ENCODE measurements at places on chromosomes 12 and 14.

DNA sequence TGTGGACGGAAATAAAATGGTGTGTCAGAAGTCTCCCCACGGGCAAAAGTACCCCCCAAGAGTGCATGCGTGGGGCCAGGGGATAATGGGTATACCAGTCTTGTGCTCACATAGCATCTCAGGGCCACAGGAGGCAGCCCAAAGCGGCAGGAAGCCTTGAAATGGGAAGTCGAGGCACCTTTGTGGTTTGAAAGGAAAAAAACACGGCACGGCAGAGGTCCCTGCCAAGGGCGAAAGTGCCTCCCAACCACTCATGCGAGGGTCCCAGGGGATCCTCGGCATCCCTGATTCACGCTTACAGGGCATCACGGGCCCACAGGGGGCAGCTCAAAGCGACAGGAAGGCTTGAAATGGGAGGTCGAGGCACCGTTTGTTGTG is 583.2 kb downstream of the ALG10 start:
- no peak for DNase-seq

- no peak for DNase-seq
These were observed 182.3 kb downstream of the SYNE2 start for GRCh38 chr14:64035143-64035542.

DNA sequence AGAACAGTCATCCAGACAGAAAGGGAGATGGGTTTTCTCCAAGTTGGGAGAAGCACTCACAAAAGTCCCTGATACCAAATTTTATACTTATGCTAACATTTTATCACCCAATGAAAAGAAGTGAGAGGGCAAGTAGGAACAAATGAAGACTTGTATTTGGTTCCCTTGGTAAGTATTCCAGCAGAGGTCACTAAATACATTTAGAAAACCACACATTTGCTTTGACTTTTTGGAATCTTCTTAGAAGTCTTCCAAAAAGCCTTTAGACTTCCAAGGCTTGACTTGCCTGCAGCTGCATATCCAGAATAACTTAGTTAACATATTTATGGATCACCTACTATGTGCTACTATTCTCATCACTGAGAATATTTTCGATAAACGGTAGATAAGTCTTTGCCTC is 3.1 kb upstream of the GYS2 start:
- DNase-seq = no peak

DNA sequence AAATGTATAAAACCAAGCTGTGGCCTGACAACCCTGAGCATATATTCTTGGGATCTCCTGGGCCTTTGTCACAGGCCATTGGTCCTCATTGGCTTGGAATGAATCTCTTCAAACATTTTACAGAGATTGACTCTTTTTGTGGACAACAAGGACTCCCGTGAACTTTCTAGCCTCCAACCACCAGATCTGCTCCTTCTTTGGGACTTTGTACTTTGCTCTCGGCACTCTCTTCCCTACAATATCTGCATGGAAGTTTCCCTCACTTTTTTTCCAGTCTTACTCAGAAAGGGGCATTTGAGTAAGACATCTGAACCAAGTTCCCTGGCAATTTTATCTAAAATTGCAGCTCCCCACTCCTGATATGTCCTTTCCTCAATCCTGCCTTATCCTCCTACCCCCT is 158.8 kb downstream of the PHLDA1 start:
- DNase-seq = no peak

- no peak for DNase-seq
These were observed at the start of gene P2RX2 for GRCh38 chr12:132618683-132619043. P2RX2 (plus strand) TSS chr12:132618776; CDS start chr12:132618817, 41 bp downstream.

DNA sequence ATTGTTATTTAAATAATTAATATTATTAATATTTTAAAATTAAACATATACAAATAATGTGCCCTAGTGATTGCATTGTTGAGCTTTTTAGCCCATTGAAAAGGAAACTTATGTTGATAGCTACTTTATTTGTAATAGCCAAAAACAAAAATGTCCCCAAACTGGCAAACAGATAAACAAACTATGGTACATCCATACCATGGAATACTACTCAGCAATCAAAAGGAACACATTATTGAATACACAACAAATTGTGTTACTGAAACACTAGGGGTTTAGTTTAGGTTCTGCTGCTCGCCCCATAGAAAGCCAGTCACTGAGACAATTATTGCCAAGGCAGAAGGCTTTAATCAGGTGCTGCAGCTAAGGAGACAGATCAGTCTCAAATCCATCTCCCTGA is 239.7 kb upstream of the KITLG start:
- no peak for DNase-seq

DNA sequence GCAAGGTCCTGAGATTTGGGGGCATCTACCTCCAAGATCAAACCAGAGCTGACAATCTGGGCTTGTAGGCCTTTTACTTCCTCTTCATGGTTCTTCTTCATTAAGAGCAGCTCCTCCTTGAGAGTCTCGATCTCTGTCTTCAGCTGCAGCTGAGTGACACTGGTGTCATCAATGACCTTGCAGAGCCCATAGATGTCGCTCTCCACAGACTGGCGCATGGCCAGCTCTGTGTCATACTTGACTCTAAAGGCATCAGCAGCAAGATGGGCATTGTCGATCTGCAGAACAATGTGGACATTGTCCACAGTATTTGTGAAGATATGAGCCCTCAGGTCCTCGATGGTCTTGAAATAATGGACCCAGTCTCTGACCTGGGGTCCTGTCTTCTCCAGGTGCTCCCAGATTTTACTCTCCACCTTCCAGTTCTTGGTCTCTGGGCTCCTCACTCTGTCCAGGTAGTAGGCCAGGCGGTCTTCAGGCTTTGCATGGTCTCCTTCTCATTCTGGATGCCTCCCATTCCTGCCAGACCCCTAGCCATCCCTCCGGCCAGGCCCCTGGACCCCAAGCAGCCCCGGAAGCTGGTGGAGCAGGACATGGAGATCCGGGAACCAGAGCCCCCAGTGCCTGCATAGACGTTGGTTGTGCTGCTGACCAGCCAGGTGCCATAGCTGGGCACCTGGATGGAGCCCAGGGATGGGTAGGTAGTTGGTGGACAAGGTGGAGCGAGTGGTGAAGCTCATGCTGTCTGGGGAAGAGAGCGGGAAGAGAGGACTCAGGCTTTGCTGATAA is 141.0 kb downstream of the MSRB3 start:
- no peak for DNase-seq

DNA sequence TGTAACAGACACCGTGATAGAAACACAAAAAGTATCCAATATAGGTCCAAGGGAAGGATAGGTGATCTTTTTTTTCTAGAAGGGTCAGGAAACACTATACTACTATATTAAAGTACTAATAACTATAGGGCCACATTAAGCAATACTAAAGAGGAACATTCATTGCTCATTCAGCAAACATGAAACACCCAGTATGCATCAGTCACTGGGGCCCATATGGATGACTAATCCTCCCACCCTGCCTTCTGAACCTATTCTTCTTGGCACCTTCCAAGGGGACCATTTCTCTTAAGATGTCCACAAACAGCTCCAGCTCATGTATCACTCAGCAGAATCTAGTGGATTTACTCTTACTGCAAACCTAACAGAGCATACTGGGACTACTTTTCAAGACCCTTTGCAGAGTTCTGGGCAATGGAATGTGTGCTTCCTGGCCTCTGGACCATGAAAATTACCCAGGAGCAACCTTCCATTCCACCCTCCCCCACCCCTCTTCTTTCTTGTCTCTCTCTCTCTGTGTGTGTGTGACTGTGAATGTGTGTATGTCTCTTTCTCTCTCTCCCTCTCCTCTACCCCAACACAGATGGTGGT is 187.9 kb downstream of the EPS8 start:
- peak; percentile 8 for DNase-seq

GRCh38 chr12:110545812-110546211 is 37.3 kb downstream of the PPTC7 start:
- no peak for DNase-seq

DNA sequence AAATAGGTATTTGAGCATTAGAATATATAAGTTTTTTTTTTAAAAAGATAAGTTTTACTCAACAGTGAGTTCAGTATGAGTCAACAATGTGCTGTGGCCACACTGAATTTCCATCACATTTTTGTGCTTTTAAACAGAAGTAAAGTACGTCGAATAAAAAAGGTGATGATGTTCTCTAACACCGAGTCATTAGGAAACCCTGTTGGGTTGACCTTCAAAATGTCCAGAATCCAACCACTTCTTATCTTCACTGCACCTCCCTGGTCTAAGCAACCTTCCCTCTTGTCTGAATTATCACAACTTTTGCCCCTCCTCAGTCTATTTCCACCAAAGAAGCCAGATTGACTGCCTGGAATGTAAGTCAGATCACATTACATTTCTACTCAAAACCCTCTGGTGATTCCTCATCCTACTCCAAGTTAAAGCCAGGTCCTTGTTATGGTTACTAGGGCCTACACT is 43.0 kb upstream of the SYCP3 start:
- DNase-seq = no peak

DNA sequence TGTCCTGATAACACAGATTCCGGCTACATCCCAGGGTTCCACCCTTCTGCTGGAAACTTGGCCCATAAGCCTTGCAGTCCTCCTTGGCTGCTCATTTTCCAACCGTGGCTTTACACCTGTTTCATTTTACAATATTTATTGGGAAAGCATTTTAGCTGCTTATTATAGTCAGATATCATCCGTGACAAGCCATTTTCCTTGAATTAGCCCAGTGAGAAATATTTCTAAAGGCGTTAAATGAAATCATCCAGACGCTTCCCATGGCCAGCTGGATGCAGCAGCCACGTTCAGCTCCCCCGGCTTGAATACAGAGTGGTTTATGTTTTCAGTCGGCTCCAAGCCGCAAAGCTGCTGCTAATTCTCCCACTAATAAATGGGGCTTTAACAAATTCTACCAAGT is 245.0 kb upstream of the PELI2 start:
- no peak for DNase-seq

DNA sequence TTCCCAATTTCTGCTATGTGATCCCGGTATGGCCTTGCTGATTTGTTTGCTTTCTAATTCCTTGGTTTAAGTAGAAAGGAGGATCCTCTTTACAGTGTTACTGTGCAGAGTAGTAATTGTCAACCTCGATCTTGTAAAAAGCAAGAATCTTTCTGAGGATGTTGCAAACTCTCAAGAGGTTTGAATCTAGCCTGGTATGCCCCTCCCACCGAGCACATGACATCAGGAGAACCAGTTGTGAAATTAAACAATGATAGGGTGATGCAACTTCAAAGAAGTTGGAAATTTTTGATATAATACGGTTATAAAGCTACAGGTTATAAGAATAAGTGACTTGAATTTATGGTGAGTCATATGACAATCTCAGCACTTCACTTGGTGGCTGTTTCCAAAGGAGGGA is 35.0 kb upstream of the FUT8 start:
- DNase-seq = no peak

DNA sequence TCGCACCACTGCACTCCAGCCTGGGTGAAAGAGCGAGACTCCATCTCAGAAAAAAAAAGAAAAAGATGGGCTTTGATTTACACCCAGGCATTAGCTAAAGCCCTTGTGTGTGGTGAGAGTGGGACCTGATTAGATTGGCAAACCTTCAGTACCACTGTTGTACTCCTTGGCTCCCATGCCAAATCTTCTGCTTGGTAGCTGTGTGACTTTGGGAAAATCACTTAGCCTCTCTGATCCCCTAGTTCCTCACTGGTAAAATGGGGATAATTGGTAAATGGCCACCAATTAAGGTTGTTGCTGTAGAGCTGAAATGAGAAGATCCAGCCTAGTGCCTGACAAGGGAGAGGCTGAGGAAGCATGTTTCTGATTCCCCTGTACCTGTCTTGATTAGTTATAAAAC is 63.7 kb downstream of the SLC25A47 start:
- DNase-seq = no peak

DNA sequence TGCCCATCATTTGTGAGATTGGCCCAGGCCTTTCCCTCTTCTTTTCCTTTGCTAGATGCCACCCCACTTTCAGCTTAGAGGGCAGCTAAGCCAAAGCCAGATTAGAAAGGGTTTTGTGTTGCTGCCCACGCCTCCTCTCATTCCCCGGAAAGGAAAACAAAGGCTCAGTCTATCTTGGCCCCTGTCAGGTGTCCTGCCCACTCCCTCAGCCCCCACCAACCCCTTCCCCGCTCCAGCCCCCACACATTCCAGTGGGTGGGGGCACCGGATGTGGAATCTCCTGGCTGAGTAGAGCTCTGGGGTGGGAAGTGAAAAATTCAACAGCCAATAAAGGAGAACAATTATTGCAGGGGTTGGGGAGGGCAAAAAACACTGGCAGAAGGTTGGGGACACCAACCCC is 2.2 kb downstream of the BLOC1S1 start:
- DNase-seq = no peak

DNA sequence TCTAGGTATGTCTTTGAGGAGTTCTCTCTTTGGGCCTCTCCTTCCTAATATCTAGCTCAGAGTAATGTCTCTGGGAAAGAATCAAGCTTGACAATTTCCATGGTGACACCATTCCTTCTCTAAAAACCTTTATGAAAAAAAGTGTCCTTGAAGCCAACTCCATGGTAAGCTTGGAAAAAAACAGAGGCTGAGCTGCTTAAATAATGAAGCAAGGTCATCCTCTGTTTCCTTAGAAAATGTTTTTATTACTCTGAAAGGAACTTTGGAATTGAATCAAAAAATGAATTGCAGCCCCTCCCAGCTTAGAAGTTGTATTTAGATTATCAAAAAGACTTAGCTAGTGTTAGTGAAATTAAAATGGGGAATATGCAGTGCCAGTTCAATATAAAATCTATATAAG is 166.1 kb upstream of the KITLG start:
- no peak for DNase-seq

DNA sequence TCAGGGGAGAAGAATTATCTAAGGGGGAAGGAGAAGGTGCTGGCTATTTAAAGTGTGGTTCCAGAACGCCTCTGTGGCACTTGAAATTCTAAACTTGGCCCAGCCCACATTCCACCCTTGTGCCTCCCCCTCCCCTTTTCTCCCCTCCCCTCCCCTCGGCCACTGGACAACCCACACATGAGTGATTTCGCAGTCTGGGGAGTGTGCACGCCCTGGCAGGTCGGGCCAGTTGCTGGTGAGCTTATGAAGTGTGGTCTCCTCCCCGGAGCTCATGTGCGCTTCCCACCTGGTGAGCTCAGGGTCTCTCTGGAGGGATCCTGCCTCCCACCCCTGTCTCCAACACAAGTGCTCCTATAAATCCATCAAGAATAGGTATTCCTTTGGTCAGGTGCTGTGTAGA is at the start of gene SLC6A13:
Gene SLC6A13 (minus strand): TSS at position 20 of the 400 bp plus-strand sequence. CDS start 2,784 bp downstream, outside the sequence.
- DNase-seq = no peak

DNA sequence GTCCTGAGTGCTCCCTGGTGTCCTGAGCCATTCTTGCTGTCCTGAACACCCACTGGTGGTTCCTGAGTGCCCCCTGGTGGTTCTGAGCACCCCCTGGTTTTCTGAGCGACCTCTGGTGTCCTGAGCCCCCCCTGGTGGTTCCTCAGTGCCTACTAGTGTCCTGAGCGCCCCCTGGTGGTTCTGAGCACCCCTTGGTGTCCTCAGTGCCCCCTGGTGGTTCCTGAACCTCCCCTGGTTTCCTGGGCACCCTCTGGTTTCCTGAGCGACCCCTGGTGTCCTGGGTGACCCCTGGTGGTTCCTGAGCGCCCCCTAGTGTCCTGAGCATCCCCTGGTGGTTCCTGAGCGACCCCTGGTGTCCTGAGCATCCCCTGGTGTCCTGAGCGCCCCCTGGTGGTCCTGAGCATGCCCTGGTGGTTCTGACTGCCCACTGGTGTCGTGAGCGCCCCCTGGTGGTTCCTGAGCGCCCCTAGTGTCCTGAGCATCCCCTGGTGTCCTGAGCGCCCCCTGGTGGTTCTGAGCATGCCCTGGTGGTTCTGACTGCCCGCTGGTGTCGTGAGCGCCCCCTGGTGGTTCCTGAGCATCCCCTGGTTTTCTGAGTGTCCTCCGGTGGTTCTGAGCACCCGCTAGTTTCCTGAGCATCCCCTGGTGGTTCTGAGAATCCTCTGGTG is 473.1 kb downstream of the TMEM121 start:
- peak; percentile 88 for DNase-seq
